Mammary epithelial cell (primary cell): ENCODE measurements at places on chromosomes 13 and 19. TPM values are rescaled to one million over a fixed set of nuclear protein-coding genes. Genes with fewer than 3 reads are reported as not detected.

ZNF845 gene
- total RNA-seq = 4.1 and 4.6 TPM in 2 replicates

LYPD3 gene
- 0.33 TPM for total RNA-seq

KLK3 gene
- total RNA-seq = not detected in 2 replicates

PNMA8B gene
- 0.12 TPM in 1 of 2 replicates, not detected in the other for total RNA-seq

CCNA1 gene
- total RNA-seq = 19.3 TPM

KCNN1 gene
- total RNA-seq = 0.24 TPM in 2 replicates
